ENCODE measurements at places on chromosomes 16 and 17.
A peak's percentile ranks its signal among the peaks of the same experiment; 100 is the strongest.

DNA sequence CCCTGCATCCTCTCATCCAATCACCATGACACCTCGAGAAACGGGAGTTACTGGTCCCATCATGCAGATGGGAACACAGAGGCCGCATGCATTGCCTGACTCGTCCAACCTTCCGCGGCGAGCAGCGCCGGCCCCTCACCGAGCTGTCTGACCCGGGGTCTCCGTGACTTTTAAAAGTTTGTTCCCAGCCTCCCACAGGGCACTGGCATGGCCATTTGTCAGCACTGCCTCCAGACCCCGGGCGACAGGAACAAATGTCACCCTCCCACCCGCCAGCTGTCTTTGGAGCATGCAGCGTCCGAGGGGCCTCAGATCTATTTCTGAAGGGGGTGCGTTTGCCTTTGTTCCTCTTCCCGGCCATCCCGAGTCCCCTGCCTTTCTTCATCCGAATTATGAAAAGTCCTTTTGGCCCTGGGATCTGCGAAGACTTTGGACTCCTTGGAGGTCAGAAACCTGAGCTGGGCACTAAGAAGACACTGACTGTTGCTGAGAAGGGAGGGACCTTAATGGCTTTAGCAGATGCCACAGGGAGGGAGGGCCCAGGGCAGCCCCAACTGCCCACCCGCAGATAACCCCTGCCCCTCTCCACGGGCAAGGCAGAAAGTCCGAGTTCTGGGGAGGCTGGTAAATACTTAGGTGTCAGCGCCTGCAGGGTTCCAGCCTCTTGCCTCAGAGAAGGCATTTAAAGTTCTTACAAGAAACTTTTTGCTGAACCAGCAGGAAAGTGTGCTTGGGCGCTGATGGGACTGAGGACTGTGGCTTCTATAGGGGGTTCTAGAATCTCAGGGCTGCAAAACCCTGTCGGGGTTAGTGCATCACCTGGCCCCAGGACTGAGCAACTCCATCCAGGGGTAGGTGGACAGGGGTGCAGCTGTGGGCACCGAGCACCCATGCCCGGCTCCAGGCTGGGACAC, 348.1 kb downstream of the FOXL1 start:
- no peak for DNase-seq

DNA sequence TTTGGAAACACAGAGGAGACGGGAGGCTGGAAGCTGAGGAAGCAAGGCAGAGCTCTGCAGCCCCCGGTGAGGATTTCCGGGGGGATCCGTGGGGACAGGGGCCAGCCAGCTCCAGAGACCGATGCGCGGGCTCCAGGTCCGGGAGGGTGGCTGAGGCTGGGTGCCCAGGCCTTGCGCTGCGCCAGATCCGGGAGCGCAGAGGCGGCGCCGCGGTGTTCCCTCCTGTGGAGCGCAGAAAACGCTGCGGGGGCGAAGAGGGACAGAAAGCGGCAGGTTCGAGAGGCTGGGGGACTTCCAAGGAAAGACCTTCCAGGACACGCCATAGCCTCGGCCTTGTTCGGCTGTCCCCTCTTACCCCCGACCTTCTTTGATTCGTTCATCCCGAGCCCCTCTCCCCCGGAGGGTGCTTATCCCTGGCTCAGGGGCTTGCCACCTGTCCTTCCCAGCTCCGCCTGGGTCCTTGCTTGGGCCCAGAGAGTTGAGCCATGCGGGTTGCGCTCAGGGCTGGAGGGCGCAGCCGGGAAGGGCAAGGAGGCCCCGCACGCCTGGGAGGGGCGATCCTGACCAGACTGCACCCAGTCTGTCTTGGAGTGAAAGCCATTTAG, 697 bp upstream of the SHISA9 start:
- no peak for DNase-seq

- DNase-seq, result no peak
These were observed 2.0 kb downstream of the USP36 start for GRCh38 chr17:78838574-78839005.

- DNase-seq, result no peak
These were observed 12.7 kb downstream of the BPTF start for GRCh38 chr17:67837965-67838364.

DNA sequence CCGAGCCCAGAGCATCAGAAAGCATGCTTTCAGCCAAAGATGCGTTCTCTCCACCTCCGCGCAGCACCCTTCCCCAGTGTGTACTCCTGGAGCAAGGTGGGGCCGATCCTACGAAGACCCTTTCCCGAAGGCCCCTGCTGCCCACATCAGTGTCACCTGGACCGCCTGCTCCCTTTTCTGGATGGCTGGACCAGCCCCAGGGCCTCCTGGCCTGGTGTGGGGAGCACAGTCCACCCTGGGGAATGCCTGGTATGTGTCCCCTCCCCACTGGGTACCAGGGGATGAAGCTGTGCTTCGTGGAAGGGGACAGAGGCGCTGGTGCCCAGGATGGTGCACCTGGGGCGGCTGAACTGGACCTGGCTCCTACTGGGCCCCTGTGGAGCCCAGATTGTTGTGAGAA, 173.8 kb downstream of the SEC14L1 start:
- DNase-seq, result no peak

DNA sequence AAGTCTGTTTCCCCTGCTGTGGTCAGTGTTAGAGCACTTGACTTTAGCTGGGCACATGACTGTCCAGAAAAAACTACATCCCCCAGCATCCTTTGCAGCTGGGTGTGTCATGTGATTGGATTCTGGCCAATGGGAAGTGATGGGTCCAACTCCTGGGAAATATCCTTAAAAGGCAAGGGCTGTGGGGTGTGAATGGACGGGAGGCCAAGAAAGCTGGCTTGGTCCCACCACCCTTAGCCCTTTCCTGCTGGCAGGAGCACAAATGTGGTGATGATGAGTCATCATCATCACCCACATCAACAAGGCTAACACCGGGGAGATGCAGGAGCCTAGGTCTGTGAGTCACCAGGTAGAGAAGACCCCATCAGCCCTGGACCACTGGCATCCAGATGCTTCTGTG, 341.7 kb downstream of the C16orf95 start:
- no peak for DNase-seq

DNA sequence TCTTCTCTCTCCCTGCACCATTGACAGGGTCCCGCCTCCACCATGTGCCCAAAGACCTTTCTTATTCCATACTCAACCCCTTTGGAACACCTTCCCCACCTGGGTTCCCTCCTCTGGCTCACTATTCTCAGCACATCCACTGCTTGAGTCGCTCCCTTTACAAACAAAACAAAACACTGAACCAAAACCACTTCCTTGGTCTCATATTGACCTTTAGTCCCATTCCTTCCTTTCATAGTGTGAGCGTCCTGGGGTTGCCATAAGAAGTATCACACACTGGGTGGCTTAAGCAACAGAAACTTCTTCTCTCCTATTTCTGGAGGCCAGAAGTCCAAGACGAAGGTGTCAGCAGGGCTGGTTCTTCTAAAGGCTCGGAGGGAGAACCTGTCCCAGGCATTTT, 6.1 kb upstream of the TNRC6C start:
- DNase-seq, result no peak

DNA sequence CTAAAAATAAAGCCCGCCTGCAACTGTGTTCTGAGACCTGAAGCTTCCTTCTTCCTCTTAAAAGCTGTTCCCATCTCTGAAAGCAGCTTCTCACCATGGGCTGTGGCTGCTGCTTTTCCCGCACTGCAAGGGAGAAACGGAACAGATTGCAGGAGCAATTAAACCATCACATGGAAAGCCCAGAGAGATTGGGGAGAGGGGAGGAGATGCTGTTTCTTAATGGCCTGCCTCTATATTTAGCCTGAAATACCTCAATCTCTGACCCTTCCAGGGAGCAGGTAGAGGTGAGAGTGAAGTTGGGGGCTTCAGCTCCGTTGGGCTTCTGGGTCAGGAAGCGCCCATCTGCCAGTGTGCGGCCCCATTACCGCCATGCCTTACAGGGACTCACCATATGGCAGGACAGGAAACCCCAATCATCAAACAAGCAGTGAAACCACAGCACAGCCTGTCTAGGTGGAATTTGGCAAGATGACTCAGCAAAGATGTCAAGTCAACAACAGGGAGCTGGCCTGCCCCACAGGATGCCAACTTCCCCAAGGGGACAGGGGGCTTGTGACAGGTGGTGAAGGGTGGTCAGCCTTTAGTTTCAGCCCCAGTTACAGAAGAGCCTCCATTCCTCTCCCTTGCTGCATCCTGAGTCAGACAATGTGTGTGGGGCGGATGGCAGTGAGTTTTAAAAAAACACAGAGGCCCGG, 286.6 kb upstream of the CCL2 start:
- no peak for DNase-seq

DNA sequence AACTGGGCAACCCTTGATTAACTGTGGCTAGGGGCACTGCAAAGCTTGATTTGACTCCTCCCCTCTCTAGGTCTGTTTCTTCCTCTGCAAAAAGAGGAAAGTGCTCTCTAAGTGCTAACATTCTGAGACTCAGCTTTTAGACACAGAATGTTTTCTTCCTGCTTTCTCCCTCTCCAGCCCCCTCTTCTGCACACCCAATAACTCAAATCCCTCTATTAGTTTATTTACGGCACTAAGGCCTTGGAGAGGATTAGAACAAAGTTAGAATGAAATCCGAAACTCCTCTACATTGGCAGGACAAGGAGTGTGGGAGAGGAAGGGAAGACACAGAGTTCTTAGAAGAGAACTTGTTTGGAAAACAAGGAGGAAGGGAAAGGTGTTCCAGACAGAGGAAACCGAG, 3.3 kb upstream of the SBK1 start:
- DNase-seq, result no peak

DNA sequence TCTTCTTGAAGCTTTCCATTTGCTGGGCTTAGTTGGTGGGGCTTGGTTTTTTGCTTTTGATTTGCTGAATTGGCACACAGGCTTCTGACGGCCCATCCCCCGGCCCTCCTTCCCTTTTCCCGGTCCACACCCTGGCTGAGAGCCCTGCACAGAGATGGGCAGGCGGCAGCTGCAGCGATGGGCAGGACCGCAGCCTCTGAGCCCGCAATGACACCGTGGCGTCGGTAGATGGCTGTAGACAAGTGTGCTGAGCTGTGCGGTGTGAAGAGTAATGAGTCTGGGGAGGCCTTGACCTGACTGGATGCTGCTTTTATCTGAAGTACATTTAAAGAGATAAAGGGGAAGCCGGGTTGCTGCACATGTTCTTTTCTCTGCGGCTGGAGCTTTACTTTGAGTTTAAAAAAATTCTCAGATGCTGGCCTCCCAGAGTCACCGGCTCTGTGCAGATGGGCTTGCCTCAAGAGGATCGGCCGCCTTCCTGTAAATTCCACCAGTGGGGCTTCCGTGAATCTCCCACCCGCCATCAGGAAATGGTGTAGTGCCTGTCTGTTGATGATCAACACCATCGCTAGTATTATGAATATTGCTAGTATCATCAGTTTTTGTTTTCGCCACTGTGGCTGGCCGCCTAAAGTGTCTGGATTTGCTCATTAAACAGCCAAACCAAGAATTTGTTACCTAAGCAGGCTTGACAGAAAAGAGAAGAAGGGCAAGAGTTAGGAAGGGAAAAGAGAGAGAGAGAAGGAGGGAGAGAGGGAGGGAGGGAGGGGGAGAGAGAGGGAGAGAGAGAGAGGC, 245.6 kb upstream of the RBFOX1 start:
- DNase-seq, result no peak

- no peak for DNase-seq
These were observed at the start of gene CD300A for GRCh38 chr17:74466111-74466827. TSS of gene CD300A (plus strand) at chr17:74466634. CDS start at chr17:74466704, 70 bp downstream.

GRCh38 chr17:42055496-42055895, 5.1 kb upstream of the C17orf113 start:
- no peak for DNase-seq

- DNase-seq, result no peak
These were observed 107.6 kb upstream of the LHX1 start for GRCh38 chr17:36829676-36830075.

GRCh38 chr17:7204336-7204735, 15.3 kb downstream of the DLG4 start:
- no peak for DNase-seq

- no peak for DNase-seq
These were observed at the start of the genes CXCL16 and ZMYND15 for GRCh38 chr17:4739122-4740024. TSS of gene CXCL16 (minus strand) at chr17:4739928. CDS start at chr17:4739339, 589 bp downstream. TSS of gene ZMYND15 (plus strand) at chr17:4739833. CDS start at chr17:4740549, 716 bp downstream.

- no peak for DNase-seq
These were observed 4.2 kb downstream of the BCL7C start for GRCh38 chr16:30889721-30890120.

DNA sequence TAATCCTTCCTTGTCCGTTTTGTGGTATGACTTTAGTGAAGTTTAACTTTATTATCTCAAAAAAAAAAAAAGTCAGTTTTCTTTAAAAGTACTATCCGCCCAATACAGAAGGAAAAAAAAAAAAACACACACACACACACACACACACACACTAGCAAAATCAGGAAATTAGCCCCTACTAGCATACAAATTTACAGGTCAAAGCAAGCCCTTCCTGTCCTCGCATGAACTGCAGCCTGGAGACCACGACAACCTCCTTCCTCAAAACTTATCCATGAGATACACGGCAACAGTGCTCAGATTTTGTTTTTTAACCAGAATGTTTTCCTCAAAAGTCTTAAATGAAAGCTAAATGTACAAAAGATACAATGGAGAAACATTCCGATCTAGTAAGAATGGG, 16.2 kb downstream of the NCOR1 start:
- no peak for DNase-seq

DNA sequence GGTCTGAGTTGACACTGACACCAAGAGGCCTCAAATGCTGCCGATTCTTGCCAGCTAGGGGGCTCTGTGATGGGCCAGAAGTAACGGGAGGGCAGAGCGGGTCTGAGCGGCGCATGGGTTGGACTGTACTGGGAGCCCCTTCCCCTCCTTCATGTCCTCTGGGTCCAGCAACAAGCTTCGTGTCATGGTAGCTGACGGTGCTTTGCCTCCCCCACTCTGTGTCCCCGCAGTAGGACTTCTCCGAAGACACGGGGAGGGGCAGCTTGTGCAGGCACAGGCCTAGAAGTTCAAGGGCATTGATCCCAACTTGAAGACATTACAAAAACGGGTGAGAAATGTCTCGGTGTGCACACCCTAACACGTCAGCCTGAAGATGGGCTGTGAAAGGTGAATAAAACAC, 39.8 kb upstream of the DNAH17 start:
- no peak for DNase-seq

- DNase-seq, result no peak
These were observed 5.7 kb downstream of the METRNL start for GRCh38 chr17:83085103-83085502.

GRCh38 chr17:77770331-77771105, 188.0 kb upstream of the TNRC6C start:
- peak; percentile 6 for DNase-seq

- DNase-seq, result no peak
These were observed 96.7 kb downstream of the GNAO1 start for GRCh38 chr16:56288019-56288418.

GRCh38 chr17:15490634-15491261, 23.3 kb upstream of the CDRT4 start:
- DNase-seq, result peak; percentile 73

GRCh38 chr17:76678330-76678729, 32.4 kb downstream of the MXRA7 start:
- no peak for DNase-seq

GRCh38 chr17:43330876-43331639, 67.7 kb upstream of the ARL4D start:
- DNase-seq, result no peak

- no peak for DNase-seq
These were observed 7.0 kb upstream of the SLFN5 start for GRCh38 chr17:35235917-35236316.

GRCh38 chr17:82647593-82648164, 565 bp downstream of the WDR45B start:
- DNase-seq, result no peak

- no peak for DNase-seq
These were observed 1.3 kb downstream of the PLK1 start for GRCh38 chr16:23679986-23680336.

- peak; percentile 62 for DNase-seq
These were observed 129.5 kb downstream of the PRKCA start for GRCh38 chr17:66431910-66432309.
